Activated CD4-positive, CD25-positive, alpha-beta regulatory T cell (primary cell): ENCODE measurements at places on chromosomes 11 and 22.

- no peak for DNase-seq
Observed at GRCh38 chr11:45300715-45301114, 14.6 kb upstream of the SYT13 start.

GRCh38 chr11:120401506-120401905 is 65.3 kb downstream of the ARHGEF12 start:
- DNase-seq: no peak

DNA sequence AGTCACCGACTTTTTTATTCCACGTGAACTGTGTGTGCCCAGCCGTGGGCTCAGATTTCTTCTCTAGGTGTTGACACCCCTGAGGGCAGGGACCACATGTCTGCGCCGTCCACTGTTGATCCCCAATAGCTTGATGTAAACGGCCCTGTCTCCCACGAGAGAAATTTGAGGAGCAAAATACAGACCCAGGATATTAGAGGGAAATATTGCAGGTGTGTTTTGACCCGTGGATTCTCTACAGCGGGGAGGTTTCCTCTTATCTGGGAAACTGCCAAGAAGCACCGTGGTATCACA is 437.5 kb downstream of the TBC1D22A start:
- no peak for DNase-seq

GRCh38 chr11:77510851-77511250 is 37.0 kb upstream of the PAK1 start:
- no peak for DNase-seq

DNA sequence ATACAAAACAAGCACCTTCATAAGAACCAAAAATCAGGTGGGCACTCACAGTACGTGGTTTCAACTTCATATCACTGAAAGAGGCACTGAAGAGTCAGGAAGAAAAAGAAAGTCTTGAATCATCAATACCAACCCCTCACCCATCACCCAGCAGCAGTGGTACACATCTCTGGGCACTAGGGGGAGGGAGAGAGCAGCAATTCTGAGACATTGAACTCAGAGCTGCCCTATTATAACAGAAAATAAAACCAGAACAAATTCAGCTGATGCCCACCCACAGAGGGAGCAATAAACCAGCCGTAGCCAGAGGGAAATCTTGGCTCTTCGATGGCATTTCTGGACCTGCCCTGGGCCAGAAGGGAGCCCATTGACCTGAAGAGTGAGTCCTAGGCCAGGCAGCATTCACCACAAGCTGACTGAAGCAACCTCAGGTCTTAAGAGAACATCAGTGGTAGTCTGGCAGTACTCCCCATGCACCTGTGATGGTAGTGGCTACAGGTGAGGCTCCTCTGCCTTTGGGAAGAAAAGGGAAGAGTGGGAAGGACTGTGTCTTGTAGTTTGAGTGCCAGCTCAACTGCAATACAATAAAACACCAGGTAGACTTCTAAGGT is 42.2 kb upstream of the FAM181B start:
- no peak for DNase-seq

- DNase-seq: no peak
Observed at GRCh38 chr22:23450434-23450795, 129.7 kb downstream of the IGLL1 start.

DNA sequence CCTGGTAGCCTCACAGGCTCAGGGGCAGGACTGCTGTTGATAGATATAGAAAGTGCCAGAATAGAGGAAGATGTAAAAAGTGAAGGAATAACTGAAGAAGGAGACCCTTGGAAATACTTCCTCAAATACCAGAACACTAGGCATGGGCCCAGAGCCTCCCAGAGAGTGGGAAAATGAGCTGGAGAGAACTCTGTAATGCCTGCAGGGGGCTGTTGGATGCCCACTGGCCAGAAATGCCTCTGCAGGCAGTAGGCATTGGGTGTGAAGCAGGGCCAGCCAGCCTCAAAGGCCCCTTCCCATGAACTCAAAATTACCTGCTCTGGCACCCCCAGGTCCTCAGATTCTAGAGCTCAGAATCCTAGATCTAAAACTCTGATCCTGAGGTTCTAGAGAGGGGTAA is 15.1 kb downstream of the P2RY2 start:
- no peak for DNase-seq

DNA sequence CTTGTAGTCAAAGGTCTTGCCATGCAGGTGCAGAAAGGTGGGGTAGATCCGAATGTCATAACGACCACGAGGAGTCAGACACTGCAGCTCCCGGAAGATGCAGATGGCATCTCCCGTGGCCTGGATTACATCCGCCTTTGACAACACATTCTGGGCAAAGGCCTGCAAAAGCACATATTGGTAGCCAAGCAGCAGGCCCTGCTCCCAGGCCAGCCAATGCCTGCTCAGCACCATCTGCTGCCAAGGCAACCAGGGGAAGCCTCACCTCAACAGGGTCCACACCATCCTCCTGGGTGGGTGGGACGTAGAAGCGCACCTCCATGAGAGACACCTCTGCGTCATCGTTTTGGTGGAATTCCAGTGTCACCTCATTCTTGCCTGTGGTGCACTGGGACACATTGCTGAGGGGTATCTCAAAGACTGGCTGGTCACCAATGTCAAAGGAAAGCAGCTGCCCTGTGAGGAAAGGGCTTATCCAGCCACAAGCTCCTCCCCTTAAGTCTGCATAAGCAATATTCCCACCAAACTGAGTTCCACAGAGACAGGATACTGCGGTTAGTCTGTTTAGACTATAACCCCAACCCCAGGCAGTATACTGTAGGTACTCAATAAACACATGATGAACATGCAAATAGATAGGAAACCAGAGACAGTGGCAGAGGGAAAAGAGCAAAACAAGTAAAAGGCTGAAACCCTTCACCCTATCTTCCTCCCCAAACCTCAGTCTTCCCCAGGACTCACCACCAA is 2.8 kb downstream of the SSRP1 start:
- DNase-seq: no peak

GRCh38 chr11:115222218-115222862 is 281.9 kb downstream of the CADM1 start:
- DNase-seq: no peak

GRCh38 chr11:63491636-63492372 is 837 bp upstream of the PLAAT5 start:
- DNase-seq: no peak

- no peak for DNase-seq
Observed at GRCh38 chr22:44573451-44573850, 75.4 kb upstream of the RTL6 start.

- no peak for DNase-seq
Observed at GRCh38 chr11:76415073-76415472, 29.7 kb upstream of the EMSY start.

DNA sequence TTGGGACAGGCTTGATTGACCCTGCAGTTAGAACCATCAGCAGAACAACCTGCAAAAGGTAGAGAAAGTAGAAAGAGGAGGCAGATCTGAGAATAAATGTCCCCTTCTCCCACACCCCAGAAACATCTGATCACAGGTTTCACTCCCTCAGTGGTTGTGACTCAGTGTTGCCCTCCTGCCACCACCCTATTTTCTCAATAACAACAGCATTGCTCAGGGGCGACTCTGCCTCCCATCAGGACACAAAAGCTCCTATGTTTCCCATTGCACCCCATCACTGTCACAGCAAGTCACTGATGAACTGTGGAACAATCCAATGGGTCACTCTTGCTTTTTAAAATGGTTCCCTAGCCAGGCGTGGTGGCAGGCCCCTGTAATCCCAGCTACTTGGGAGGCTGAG is 110.2 kb downstream of the RASSF10 start:
- no peak for DNase-seq

DNA sequence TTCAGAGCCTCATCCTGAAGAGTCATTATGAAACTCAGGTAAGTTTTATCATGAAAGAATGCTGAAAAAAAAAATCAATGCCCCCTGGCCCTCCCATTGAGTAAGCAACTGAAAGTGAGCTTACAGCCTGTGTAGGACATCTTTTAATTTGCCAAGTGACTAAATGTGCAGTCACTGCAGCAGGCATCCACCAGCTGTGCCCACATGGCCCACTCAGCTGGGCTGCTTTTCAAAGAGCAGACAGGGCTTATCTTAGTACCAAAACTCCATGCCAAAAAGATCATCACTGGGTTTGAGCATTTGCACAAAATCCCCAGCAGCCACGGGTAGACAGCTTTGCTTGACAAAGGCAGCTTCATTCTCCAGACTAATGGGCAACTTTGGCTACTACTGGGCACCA is 709.7 kb downstream of the NTM start:
- DNase-seq: no peak

- DNase-seq: no peak
Observed at GRCh38 chr11:17719028-17719937, at the start of gene MYOD1. Gene MYOD1, plus strand, starts transcription at chr11:17719571. Its CDS starts 212 bp downstream, at chr11:17719783.

GRCh38 chr22:31540966-31541365 is 44.6 kb downstream of the SFI1 start:
- DNase-seq: no peak

DNA sequence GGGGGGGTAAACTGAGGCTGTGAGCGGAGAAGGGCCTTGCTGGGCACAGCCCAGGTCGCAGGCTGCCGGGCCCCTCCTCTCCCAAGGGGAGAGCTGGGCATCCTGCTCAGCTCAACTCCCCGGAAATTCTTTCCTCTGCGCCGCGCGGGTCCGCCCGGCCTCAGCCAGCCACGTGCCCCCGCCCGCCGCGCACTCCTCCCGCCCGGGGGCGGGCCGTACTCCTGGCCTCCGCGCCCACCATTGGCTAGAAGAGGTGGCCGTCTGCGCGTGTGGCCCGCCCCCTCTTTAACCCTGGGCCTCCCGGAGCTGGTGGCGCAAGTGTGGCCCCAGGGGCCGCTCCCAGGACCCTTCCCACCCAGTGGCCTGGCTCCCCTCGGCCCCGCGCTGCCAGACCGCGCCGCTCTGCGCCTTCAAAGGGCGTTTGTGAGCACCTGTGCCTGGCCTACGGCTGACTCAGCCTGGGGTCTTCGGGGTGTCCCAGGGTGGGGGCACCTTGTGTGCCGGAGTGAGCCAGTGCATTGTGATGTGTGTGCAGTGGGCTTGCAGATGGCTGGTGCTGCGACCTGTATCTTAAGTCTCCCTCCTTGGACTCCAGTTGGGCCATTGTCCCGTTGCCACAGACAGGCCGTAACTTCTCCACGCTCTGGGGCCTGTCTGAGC is 2.0 kb downstream of the MRGPRF start:
- no peak for DNase-seq

GRCh38 chr22:29633514-29634312 is 30.3 kb downstream of the NF2 start:
- no peak for DNase-seq

- no peak for DNase-seq
Observed at GRCh38 chr11:44542372-44542771, 23.1 kb upstream of the CD82 start.

GRCh38 chr22:20517422-20517821 is 10.0 kb downstream of the MED15 start:
- DNase-seq: no peak

GRCh38 chr11:115162919-115163318 is 341.3 kb downstream of the CADM1 start:
- DNase-seq: no peak

GRCh38 chr11:18802381-18803257 is 11.0 kb upstream of the PTPN5 start:
- DNase-seq: no peak

DNA sequence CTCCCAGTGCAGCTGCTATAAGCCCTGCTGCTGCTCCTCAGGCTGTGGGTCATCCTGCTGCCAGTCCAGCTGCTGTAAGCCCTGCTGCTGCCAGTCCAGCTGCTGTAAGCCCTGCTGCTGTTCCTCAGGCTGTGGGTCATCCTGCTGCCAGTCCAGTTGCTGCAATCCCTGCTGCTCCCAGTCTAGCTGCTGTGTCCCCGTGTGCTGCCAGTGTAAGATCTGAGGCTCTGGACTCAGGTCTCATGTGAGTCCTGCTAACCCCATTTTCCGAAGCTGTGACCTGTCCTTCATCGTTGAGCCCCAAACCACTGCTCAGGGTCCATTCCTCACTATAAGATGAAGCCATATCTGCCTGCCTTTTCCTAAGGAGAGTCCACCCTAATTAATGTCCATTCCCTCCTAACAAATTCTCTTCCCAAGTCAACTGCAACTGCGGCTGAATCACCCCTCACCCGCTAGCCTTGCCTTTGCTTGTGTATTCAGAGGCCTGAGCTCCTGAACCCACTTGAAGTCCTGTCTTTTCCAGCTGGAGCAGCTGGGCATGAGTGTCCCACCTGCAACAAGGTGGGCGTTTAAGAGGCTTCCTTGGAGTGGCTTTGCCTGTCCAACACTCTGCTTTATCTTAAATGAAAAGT is 626 bp downstream of the KRTAP5-7 start:
- DNase-seq: no peak

DNA sequence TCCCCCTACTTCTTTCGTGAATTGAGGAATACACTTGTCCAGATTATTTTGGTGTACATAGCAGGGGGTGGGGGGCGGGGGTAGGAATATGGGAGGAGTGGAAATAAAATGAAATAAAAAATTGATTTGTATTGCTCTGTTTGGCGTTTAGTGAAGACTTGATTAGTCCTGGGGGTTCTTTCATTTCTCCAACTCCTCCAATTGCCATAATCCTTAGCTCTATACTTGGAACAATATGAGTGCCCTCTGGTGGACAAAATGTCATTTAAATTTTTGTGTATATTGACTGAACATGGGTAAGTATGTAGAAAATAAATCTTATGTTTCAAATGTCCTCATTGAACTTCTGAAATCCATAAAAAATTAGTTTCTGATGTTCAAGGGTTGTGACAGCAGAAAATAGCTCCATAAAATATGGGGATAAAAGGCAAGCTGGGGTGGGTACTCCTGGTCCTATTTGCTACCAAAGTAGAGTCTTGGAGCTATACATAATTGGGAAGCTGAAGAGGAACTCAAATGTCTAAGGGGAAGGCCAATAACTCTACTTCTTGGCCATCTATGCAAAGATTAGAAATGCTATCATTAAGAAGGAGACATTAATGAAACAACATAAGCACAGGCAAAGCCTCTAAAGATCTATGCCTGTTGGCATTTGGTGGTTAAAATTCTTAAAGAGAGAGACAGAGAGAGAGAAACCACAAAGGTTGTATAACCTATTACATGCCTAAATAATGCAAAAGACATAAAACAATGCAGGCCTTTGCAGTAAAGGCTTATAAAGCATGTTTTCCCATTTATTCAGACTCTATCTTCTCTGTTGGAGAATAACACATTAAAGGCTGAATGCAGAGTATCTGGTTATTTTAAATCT is 421.6 kb downstream of the METTL15 start:
- DNase-seq: no peak

- no peak for DNase-seq
Observed at GRCh38 chr22:49861642-49862495, 8.2 kb downstream of the ZBED4 start.

DNA sequence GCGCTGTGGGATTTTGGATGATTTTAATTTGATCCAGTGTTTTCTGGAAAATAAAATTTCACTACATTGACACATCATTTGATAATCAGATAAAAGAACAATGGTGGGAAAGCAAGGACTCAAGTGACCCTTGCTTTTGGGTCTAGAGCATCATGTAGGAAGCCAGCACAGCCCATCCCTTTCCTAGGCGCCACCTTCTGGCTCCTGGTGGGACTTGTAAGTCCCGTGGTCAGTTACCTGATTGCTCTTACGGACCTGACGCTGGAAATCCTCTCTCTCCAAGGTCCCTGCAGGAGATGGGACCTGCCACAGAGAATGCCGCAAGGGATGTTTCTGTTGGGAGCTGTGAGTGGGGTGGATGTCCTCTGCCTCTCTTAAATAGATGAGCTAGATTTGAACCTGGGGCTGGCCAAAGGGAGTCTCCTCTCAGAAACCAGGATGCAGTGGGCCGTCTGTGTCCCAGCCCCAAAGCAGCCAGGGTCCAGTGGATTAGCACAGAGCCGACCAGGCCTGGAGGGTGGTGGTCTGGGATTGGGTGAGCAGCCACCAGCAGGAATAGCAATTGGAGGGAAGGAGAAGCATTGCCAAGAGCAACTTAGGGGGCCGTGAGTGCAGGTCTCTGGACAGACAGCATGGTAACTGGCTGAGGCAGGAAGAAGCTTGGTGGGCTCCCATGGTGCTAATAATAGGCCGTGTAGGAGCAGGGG is 21.7 kb downstream of the TIMP3 start:
- DNase-seq: no peak
